Activated CD4-positive, alpha-beta T cell treated with anti-CD3 and anti-CD28 coated beads for 1 hour (primary cell): ENCODE measurements at places on chromosomes 12 and 14.

- no peak for DNase-seq
Observed at GRCh38 chr12:22459838-22460490, 84.4 kb downstream of the C2CD5 start.

GRCh38 chr14:101814934-101815333 is 53.4 kb downstream of the PPP2R5C start:
- no peak for DNase-seq

DNA sequence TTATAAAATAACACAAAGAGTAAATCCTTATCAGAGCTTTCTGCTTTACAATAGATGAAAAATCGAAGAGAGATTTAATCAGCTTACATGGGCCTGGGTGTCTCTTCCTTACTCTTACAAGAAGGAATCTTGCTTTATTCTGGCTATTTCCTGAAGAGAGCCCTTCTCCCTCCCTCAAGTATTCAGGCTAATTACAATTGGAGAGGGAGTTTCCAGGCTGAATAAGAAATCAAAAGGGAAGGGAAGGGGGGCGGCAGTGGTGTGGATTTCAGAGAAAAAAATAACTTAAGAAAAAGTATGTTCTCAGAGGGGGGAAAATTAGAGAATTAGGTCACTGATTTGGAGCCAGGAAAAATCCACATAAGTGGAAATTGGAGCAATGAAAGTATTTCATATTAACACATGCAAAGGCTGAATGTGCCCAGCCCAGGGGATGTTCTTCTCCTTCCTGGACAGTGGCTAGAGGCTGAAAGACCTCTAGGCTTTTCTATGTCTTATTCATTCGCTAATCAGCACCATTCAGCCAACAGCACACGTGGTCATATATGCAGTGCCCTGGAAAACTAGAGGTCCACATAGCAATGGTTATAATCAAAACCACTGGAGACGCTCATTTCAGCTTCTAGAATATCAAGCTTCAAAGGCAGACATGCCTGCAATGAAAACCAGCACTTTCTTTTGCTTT is 158.9 kb upstream of the BTG1 start:
- DNase-seq: no peak

- no peak for DNase-seq
Observed at GRCh38 chr12:23851602-23852001, 97.9 kb downstream of the SOX5 start.

DNA sequence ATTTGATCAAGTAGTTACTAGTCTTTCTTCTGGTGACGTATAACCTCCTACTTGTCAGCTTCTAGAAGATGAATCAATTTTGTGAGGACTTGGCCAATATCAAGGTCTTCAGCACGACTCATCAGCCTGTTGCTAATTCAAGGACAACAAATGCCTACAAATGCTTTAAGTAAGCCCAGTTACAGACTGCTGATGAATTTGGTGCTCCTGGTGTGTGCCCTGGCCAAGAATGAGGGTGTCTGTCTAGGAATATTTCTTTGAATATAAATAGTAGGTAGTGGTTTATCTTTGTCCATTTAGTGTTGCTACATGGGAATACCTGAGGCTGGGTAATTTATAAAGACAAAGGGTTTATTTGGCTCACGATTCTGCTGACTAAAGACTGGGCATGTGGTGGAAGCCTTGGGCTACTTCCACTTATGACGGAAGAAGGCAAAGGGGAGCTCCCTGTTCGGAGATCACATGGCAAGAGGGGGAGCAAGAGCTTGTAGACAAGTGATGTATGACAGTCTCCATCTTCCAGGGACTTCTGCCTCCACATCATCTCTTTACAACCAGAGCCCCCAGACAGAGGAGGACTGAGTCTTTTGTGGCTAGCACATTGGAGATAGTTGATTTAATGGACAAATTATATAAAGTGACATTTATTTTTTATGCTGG is 180.2 kb downstream of the CRADD start:
- no peak for DNase-seq

GRCh38 chr12:668090-668481 is 4.8 kb upstream of the NINJ2 start:
- no peak for DNase-seq

- DNase-seq: no peak
Observed at GRCh38 chr12:71456316-71456715, 16.7 kb downstream of the LGR5 start.
